Activated naive CD4-positive, alpha-beta T cell treated with anti-CD3 and anti-CD28 coated beads, Interleukin-2, amount 10 ng/mL, durations not matched to agents 7 days and 5 days (primary cell): ENCODE measurements at places on chromosomes 3 and 15.

DNA sequence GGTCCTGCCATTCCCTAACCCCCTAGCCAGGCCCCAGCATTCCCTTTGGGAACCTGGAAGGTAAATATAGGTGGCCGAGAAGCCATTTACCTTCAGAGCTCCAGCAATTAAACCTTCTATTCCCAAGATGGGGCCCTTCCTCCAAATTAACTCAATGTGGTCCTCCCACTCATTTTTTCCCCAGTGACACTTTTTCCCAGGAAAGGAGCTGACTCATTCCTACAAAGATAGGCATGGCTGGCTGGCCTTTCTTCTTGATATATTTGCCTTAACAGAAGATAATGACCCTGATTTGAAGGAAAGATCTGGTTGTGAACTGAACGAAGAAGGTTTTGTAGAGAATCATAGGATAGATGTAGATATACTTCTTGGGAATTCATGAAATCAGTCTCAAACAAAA lies 279.0 kb upstream of the VEPH1 start:
- DNase-seq = no peak

GRCh38 chr3:39350714-39351113 lies 21.2 kb downstream of the CCR8 start:
- DNase-seq = no peak

DNA sequence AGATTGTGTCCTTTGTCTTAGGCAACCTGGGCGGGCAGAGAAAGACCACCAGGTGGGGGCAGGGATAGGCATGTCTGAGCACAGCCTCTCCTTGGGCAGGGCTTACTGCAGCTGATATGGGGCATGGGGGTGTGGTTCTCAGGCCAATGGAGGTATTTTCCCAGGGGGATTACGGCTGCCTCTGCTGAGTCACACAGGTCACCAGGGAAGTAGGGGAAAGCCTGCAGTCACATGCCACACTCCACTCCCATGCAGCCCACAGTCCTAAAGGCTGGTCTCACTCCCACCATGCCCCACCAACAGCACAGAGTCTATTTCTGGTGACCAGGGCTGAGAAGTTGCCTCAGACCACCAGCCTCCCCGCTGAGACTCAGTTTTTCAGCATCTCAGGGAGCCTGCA lies 466.4 kb downstream of the DIPK2A start:
- no peak for DNase-seq

DNA sequence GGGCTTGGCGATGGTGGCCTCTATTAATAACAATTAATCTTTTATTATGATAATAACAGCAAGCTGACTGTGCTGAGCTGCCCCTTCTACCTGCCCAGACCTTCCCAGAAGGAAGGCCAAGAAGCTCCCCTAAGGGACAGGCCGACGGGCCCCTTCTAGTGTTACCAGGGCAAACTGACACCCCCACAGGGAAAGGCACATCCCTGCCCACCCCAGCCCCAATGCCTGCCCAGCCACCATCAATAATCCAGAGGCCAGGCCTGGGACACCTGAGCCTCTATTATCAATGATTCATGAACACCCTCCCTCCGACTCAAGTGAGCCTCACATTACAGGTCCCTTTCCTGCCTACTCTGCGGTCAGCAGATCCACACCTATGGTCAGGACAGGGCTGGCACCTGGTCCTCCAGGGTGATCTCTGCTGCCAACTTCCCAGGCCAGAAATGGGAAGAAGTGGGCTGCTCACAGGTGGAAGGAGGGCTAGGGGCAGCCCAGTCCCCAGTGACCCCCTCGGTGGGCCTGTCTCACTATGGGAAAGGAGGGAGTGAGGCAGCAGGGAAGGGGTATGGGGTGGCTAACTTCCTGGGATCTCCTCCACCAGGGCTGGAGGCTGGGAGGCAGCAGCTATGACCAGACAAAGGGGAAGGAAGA lies 1.8 kb downstream of the TWF2 start:
- peak; percentile 15 for DNase-seq

DNA sequence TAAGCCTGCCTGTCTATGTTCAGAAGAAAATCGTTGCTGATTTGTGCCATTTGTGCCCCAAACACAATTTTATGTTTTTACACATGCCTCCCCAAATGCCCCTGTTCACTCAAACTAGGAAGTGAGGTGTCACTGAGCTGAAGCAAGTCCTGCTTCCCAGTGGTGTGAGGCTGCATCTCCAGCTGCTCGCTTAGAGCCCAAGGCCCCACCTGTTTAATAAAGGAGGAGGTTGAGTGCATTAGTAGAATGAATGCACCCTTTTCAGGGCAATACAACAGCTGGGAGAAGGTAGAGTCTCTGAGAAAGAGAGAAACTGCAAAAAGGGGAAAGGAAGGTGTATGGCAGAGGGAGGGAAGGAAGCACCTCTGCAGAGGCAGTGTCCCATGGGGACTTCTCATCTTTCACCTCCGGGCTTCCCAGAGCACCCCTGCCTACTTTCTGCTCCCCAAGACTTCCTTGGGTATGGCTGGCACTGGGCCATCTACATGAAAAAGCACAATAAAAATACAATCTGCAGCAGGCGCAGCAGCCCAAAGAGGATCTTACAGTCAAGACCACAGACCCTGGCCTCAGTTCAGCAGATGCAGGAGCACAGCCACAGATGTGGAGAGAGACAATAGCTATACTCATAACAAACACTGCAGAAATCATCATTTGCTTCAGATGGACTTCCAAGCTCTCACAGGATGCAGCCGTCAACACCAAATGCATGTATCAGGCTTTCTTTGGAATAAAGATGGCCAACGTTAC lies 165.9 kb downstream of the POLR2M start:
- no peak for DNase-seq

DNA sequence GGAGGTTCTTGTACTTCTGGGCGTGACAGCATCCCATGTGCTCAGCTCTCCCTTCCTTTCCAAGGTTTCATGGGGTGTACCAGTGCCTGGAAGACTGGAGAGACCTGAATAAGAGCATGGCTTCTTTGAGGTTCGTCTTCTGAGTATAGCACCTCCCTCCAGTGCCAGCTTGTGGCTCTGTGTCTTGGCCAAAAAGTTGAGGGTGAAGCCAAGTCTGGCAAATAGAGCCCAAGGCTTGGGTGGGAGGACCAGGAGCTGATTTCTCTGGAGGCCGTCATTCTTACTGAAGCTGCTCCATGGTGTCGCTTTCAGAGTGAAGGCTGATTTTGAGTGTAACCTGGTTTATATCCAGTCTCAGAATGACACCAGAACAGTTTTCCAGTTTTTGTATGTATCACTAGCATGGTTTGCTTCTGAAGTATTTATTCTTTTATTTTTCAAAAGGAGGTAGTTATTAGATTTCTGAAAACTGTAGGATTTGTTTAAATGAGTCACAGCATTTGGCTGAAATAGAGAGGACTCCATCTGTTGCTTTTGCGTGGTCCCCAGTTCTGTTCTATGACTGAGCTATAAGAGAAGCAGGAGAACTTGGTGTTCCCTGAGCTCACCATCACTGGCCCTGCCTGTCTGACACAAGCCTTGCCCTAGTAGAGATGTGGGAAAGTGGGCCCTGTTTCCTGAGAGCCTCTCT lies 47.2 kb downstream of the BSN start:
- DNase-seq = no peak

DNA sequence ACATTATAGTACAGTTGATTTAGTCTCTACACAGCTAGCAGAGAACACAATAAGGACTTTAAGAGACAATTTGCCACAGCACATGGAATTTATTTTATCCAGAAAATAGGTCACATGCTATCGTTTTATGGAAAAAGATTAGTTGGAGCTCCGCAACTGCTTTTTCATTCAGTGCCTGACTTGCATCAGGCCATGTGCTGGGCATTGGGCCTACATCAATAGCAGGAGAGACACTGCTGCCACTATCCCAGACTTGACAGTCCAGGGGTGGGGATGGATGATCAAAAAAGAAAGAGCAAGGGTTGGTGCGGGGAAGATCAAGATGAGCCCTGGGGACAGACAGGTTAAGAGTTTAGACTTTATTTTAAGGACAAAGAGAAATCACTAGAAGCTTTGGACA lies 75.2 kb upstream of the C3orf80 start:
- no peak for DNase-seq

- DNase-seq = no peak
Observed at GRCh38 chr3:94414418-94414817, 351.6 kb downstream of the NSUN3 start.

- no peak for DNase-seq
Observed at GRCh38 chr3:72177075-72178050, 392.4 kb upstream of the PROK2 start.

GRCh38 chr3:152285509-152285908 lies 16.8 kb downstream of the MBNL1 start:
- no peak for DNase-seq

DNA sequence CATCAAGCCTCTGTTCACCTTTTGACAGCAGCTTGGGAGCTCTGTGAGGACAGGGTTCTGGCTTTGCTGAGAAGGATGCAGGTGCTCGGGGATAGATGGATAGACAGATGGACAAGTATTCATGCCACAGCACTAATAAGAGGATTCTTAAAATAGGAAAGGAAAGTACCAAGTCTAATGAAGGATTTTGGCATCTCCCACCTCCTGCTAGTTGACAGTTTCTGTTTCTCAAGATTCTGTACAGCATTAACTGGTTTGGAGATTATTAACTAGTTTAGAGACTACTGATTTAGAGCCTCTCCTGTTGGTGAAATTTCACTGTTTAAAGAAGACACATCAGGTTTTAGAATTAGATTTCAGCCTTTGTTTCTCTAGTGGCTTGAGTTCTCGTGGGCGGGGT lies 152.3 kb downstream of the CACNA1D start:
- no peak for DNase-seq

- DNase-seq = no peak
Observed at GRCh38 chr3:37989821-37990480, 635 bp upstream of the VILL start.

- DNase-seq = no peak
Observed at GRCh38 chr3:37131860-37132144, 42.6 kb downstream of the LRRFIP2 start.

DNA sequence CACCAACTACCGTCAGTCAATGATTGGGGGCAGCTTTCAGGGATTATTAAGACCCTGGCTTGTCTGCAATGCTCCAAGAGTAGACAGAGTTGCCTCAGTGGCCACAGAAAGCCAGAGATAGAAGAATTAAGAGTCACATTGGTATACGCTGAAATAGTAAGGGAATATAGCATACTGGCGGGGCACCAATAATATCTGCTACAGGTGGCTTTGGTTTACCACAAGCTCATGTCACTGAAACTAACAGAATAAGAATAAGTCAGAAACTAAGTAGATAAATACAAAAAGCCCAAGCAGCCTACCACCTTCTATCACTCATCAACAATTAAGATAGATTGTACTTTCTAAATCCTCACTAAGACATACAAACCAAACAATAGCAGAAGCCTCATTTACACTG lies 2.5 kb upstream of the FHIT start:
- DNase-seq = no peak

- DNase-seq = no peak
Observed at GRCh38 chr15:63484433-63485186, 19.8 kb upstream of the USP3 start.

DNA sequence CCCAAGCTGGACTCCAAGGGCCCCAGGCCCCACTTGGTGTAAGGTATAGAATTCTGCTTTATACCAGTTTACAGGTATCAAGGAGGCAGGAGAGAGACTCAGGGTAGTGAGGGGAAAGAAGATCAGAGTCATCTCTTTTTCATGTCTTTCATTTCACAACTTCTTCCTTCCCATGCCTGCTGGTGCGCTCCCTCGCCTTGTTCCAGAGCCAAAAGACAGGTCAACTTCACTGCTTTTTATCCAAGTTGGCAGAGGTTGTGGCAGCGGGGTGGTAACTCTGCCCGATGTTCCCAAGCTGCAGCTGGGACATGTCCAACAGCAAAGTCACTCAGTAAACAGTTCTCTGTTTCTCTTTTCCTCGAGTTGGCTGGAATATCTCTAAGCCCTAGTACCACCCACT lies 86.3 kb upstream of the TCF12 start:
- DNase-seq = no peak

DNA sequence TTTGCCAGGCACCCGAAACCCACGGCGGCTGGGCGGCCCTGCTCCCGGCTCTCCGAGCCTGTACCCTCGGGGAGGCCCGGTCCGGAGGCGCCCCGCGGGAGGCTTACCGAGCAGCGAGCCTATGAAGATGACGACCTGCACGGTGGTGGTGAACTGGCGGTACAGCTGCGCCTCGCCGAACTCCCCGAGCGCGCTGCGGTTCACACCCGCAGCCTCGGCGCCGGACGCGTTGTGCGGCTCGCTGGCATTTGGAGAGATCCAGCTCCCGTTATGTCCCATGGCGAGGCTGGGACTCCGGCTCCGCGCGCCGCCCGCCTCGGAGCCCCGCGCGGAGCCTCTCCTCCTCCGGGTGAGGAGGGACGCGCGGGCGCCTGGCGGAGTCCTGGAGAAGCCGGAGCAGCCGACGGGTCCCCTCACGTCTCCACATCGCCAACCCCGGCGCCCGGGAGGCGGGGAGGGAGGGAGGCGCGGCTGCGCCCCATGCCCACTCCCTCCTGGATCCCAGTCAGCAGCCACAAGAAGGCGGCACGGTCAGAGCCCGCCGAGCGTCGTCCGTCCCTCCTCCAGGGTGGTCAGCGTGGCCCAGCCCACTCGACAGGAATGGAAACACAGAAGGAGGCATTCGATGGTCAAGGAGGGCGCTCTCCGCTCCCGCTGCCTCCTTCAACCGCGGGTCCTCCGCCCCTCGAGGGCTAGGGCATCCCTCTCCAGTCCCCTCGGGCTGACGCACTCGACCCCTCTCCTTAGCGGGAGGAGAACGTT lies at the start of gene GPR176:
TSS of gene GPR176 (minus strand) at position 519 of the 762 bp plus-strand sequence. CDS start at position 279, 240 bp downstream.
- peak; percentile 38 for DNase-seq

- no peak for DNase-seq
Observed at GRCh38 chr15:99282121-99282520, 30.8 kb downstream of the LRRC28 start.

DNA sequence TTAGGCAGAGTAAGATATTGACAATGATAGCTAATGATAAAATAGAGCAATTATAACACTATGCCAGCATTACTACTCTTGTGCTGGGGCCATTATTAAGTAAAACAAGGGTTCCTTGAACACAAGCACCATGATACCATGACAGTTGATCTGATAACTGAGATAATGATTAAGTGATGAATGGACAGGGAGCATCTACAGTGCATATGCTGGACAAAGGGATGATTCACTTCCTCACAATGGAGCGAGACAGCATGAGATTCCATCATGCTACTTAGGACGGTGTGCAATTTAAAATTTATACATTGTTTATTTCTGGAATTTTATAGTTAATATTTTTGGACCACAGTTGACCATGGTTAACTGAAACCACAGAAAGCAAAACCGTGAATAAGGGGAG lies 156.6 kb downstream of the FHIT start:
- no peak for DNase-seq

GRCh38 chr15:66951531-66952320 lies 113.7 kb upstream of the SMAD3 start:
- no peak for DNase-seq

- DNase-seq = no peak
Observed at GRCh38 chr3:196555295-196555694, 13.1 kb downstream of the WDR53 start.

DNA sequence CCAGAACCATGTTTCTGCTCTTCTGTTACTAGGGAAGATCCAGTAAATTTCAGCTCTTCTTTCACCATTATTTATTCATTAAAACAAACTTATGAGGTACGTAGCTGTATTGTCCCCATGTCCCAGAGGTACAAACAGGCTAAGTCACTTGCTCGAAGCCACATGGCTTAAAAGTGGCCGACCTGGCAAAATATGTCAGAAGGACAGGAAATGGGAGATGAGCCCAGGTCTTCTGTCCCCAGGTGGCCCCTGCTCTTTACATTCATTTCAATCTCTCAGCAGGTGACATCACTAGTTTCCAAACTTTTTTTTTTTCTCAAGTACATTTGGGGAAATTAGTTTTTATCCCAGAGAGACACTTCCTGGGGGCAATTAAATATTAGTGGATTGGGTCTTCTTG lies 34.1 kb upstream of the LPP start:
- no peak for DNase-seq
